NCI-H1694 treated with DMSO at 0.1 percent for 48 hours (cell line): ENCODE measurements at places on chromosomes 7 and 10.

GRCh38 chr10:131127138-131127589 lies 184.4 kb downstream of the TCERG1L start:
- no peak for DNase-seq

DNA sequence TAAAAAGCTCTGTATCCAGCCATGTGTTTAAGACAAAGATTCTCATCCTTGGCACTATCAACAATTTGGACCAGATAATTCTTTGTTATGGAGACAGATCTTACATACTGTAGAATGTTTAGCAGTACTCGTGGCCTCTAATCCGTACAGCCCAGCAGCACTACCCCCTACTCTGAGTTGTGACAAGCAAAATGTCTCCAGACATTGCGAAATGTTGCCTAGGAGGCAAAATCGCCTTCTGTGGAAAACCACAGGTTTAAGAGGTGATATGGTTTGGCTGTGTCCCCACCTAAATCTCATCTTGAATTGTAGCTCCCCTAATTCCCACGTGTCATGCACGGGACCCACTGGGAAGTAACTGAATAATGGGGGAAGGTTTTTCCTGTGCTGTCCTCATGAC lies 186.7 kb downstream of the CHCHD3 start:
- DNase-seq: no peak

GRCh38 chr10:4121502-4122380 lies 336.7 kb upstream of the KLF6 start:
- DNase-seq: no peak

GRCh38 chr7:116463956-116464355 lies 35.6 kb upstream of the CAV2 start:
- DNase-seq: no peak

DNA sequence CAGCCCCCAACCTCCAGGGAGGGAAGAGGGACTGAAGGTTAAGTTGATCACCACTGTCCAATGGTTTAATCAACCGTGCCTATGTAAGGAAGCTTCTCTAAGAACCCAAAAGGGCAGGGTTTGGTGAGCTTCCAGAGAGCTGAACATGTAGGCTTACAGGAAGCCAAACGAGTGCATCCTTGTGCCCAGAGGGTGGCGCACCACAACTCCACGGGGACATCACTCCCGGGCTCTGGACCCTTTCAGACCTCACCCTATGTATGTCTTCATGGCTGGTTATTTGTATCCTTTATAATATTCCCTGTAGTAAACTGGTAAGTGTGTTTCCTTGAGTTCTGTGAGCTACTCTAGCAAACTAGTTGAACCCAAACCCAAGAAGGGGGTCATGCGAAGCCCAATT lies 11.5 kb upstream of the NFKB2 start:
- DNase-seq: no peak

DNA sequence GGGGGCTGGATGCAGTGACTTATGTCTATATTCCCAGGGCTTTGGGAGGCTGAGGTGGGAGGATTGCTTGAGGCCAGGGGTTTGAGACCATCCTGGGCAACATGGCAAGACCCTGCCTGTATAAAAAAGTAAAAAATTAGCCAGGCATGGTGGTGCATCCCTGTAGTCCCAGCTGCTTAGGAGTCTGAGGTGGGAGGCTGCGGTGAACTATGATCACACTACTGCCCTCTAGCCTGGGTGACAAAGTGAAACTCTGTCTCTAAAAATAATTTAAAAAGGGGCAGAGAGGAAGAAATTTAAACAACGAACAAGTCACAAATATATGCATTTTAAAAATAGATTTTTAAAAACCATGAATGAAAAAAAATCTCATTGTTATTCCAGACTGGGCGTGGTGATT lies 46.2 kb upstream of the FEZF1 start:
- no peak for DNase-seq

DNA sequence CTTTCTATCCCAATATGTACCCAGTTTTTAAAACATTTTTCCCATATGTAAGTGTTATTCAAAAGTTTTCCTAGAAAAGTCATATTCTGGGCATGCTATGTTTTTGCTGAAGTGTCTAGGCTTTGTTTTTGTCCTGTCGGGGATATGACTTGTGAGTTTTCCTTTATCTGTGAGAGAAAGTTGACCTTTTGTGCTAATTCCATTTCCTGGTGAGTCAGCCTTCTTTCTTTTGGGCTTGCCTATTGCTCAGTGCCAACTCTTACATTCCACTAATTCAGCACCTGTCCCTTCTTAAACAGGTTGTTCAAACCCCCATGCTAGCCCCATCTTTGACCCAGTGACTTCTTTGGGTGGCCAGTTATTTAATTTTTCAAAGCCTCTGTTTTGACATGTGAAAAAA lies 146.2 kb downstream of the AHR start:
- DNase-seq: no peak
